ENCODE measurements at places on chromosomes 16 and 17.

- no peak for DNase-seq
Measured at GRCh38 chr16:72138064-72138572, 33.8 kb downstream of the PMFBP1 start.

DNA sequence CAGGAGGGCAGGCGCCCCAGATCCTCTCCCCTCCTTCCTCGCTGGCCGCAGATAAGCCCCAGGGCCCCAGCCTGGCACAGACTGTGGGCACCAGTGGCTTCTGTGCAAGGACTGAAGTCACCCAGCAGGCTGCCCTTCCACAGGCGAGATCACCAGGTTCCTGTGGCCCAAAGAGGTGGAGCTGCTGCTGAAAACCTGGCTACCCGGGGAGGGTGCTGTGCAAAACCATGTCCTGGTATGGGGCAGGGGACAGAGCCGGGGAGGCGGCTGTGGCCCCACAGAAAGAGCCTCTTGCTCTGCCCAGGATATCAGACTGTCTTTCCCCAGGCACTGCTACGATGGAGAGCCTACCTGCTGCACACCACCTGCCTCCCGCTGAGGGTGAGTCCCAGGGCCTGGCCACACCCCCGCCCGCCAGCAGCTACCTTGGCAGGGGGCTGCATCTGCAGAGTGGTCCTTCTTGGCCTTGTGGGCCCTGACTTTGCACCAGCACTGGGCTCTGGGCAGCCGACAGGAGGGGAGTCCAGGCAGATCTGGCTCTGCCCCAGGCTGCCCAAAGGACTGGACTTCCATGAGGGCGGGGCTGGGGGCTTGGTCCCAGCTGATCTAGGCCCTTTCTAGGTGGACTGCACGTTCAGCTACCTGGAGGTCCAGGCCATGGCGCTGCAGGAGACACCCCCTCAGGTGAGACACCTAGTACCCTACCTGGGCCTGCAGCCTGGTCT lies 615 bp downstream of the CARMIL2 start:
- DNase-seq = no peak

GRCh38 chr16:50814052-50814451 lies 72.2 kb downstream of the CYLD start:
- DNase-seq = no peak

- DNase-seq = no peak
Measured at GRCh38 chr17:4590981-4591453, 6.7 kb downstream of the SMTNL2 start.

GRCh38 chr17:57485916-57486881 lies 229.9 kb downstream of the MSI2 start:
- no peak for DNase-seq

GRCh38 chr17:29176558-29177351 lies 3.4 kb downstream of the MYO18A start:
- peak; percentile 82 for DNase-seq

- peak; percentile 89 for DNase-seq
Measured at GRCh38 chr17:49952209-49952911, 16.6 kb upstream of the DLX4 start.

- no peak for DNase-seq
Measured at GRCh38 chr17:76672270-76672851, 28.8 kb upstream of the ST6GALNAC1 start.

- no peak for DNase-seq
Measured at GRCh38 chr16:89375021-89375420, 115.3 kb downstream of the ANKRD11 start.

- no peak for DNase-seq
Measured at GRCh38 chr17:8961829-8962228, 3.7 kb downstream of the PIK3R5 start.

GRCh38 chr16:25419681-25420080 lies 162.0 kb upstream of the ZKSCAN2 start:
- no peak for DNase-seq

GRCh38 chr17:73609758-73610157 lies 34.5 kb downstream of the SDK2 start:
- no peak for DNase-seq
